ENCODE measurements at places on chromosomes 7 and 10.

- no peak for DNase-seq
Measured at GRCh38 chr7:17946591-17946990, 6.3 kb upstream of the SNX13 start.

GRCh38 chr10:112261281-112261822 lies 21.8 kb upstream of the TECTB start:
- DNase-seq: peak; percentile 62

- no peak for DNase-seq
Measured at GRCh38 chr10:123140983-123141390, 5.2 kb downstream of the HMX3 start.

DNA sequence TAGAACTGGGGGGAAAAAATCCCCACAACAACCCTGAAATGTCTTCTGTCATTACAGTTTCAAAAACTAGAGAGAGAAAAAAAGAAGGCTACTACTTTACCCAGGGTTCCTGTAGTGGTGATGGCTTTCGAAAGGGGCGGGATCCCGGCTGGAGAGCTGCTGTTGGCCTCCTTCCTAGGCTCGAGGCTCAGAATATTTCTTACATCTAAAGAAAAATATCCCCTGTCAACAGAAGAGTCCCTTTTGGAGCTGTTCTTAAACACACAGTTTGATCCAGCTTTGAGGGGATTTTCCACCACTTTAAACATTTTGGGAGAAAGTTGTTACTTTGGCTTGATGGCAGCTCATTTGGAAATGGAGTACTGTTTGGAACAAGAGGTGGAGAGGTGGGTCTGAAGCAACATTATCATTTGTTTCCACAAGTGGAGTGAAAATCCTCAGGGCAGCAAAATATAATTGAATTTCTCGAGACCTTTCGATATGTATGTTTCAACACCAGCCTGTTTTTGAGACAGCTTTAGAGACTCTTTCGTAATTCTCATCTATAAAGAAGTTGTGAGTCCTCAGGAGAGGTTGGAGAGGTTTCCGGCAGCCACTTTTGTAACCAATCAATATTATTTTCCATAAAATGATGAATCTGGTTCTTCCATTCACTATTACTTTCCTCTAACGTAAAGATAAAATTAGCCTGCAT lies 5.1 kb downstream of the HOXA13 start:
- peak; percentile 6 for DNase-seq

DNA sequence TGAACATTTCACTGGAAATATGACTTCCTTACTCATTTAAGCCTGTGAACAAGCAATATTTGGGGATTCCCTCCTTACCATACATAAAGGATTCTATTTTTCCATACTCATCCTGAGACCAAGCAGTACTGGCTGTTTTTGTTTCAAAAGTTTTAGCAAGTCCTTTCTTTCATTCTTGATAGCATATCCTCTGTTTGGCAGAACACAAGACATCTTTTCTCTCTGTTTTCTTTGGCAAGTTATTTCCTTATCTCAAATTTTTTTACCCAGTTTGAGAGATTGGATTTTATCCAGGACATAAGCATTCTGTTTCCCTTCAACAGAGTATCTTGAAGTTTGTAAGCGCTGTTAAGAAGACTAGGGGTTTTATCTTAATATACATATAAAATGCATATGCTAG lies 3.0 kb upstream of the WASL start:
- DNase-seq: no peak

GRCh38 chr7:71633551-71634008 lies 501.6 kb downstream of the GALNT17 start:
- DNase-seq: peak; percentile 90

DNA sequence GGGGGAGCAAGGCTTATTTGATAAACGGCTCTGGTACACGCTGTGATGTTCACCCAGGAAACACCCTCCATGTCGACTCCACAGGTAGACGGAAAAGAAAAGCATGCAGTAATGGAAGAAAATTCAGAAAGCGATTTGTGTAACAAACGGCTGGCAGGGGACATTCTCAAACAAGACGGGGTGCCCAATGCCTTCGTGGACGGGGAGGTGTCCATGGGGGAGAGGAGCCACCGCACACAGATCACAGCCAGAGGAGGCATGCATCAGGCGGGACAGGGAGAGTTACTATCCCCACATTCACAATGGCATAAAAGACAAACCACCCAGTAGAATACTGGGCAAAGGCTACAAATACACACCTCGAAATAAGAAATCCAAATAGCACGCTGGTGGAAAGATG lies 20.1 kb downstream of the CNPY1 start:
- no peak for DNase-seq

- peak; percentile 77 for DNase-seq
Measured at GRCh38 chr10:80046629-80047441, 31.6 kb upstream of the TMEM254 start.

DNA sequence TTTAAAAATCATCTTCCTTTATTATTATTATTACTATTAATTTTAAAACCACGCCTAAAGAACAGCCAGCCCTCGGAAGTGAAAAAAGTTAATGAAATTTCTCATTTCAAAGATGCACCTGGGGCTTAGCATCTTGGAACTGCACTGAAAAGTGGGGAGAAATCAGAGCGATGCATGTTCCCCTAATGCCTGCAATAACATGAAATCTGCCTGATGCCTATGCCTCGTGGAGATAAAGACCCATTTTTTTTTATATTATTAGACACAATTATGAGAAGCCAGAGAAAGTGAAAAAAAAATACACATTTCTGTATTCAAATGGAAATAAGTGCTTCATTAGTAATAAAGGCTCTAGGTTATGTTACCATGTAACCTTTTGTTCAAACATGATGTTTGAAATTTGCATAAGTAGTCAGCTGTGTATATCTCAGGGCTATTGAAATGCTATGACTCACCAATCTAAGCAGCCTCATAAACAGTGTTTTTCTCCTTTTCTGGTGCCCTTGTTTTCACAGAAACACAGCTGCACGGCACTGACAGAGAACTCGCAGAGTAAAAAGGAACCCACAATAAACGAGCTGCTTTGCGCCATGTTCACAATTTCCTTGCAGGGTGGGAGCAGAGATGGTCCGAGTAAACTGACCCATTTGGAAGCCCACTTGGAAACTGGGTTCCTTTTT lies 175.8 kb upstream of the PRKCQ start:
- peak; percentile 75 for DNase-seq

GRCh38 chr10:69573056-69573806 lies at the start of gene NEUROG3:
NEUROG3 (minus strand) TSS chr10:69573422; CDS start chr10:69573043, 379 bp downstream.
- no peak for DNase-seq

- DNase-seq: no peak
Measured at GRCh38 chr10:3655528-3655927, 129.5 kb downstream of the KLF6 start.

DNA sequence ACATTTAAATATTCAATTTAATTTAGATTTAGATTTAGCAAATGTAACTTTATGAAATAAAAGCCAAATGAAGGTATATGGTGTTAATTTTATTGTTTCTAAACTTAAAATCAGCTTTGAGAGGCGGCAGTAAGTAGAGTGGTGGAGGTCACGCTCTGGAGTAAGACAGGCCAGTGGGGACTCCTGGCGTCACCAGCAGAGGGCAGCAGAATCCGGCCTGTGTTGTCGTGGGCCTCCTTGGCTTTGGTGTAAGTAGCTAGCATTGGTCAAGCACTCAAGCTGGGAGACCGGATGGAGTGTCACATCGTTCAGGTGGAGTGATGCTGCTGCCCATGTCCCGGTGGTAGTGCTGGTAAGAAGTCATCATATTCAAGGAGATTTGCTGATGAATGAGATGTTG lies 98.7 kb upstream of the DNAJB6 start:
- DNase-seq: no peak

DNA sequence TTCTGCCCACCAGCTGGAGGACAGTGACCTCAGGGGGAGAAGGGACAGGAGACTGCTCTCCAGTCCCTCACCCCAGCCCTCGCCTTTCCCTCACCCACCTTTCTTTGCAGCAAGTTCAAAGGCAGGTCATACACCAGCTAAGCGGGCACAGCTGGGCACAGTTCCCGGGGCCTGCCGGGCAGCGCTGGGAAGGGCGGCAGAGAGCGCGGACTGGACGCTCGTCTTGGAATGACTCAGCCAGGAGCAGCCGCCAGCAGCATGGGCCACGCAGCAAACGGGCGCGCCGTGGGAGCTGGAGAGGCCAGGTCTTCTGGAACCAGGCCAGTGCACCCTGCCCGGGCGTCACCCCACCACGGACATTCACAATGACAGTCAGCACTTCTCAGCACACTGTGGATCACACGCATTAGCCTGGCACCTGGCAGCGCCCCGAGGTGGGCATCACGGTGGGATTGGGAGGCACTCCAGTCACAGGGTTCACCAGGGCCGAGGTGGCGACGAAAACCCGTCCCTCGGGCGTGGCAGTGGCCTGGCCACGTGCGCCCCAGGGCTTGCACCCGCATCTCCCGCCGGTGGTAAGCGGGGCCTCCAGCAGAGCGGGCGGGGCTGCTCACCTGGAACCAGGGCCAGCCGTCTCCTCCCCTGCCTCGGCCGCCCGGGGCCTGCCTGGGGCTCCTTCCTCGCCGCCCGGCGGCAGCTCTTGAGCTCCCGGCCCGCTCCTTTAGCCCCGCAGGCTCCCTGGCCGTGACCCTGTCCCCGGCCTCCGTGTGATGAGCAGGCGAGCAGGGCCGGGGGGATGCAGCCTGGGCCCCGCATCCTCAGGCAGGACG lies 29.0 kb upstream of the WDFY4 start:
- peak; percentile 70 for DNase-seq

DNA sequence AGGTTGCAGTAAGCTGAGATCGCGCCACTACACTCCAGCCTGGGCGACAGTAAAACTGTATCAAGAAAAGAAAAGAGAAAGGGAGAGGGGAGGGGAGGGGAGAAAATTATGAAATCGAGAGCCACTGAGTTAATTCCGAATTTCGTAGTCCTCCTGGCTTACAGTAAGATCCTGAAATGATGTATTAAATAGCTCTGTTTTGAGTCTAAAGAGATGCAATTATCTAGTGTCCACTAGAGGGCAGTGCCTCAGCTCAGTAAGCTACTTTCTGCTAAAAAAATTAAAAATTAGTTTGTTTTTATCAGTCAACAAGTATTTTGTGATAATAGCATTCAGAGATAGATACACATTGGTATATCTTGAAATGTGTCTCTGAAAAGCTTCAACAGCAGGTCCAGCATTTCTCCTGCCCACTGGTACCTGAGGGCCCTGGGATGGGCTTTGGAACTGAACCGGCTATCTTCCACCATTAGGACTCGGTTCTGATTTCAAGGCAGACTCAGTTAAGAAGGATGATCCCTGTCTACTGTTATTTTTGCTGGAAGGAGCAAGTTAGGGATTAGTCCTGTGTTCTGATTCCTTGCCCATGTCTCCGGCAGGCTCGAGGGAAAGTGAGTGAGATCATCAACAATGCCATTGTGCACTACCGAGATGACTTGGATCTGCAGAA lies 19.5 kb downstream of the TSPAN33 start:
- DNase-seq: peak; percentile 76

DNA sequence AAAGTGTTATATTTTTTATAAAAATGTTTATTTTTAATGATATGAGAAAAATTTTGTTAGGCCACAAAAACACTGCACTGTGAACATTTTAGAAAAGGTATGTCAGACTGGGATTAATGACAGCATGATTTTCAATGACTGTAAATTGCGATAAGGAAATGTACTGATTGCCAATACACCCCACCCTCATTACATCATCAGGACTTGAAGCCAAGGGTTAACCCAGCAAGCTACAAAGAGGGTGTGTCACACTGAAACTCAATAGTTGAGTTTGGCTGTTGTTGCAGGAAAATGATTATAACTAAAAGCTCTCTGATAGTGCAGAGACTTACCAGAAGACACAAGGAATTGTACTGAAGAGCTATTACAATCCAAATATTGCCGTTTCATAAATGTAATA lies 64.8 kb upstream of the CAPZA2 start:
- DNase-seq: no peak

DNA sequence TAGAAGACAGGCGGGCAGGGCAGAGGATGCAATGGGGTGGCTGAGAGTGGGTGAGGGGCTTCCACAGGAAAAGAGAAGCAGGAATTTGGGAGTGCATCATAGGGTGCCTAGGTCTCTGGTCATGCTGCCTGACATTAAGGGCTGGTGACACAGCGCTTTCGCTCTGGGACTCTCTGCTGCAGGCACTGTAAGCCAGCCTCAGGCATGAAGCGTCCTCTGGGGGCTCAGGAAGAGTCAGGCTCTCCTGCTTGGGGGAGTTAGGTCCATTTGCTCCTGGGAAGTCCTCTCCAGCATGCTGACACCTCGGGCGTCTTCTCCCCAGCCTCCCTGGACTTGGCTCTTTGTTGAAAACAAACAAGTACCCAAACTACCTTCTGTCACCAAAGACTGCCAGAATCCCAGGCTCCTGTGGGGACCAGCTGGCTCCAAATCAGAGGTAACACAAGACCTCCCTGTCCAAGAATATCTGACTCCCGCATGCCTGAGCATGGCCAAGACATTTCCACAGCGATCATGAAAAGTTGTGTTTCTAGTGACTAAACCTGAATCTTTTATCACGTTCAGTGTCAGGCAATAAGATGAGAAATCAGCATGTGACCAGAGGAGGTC lies 55.4 kb downstream of the GPR26 start:
- DNase-seq: no peak

DNA sequence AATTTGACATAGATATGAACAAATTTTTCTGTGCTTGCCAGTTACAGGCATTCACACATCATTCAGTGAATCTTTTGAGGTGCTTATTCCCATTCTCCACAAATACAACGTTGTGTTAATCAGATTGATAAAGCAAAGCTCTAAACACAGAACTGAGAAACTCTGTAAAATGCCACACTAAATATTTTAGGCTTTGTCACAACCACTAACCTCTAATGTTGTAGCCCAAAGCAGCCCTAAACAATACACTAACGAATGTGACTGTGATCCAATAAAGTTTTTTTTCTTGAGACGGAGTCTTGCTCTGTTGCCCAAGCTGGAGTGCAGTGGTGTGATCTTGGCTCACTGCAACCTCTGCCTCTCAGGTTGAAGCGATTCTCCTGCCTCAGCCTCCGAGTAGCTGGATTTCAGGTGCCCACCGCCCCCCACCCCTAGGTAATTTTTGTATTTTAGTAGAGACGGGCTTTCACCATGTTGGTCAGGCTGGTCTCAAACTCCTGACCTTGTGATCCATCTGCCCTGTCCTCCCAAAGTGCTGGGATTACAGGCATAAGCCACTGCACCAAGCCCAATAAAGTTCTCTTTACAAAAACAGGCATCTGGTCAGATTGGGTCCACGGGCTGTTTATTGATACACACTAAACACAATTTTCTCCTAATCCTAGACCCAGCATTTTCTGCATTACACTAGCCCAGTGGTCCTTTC lies 6.9 kb downstream of the CYCS start:
- no peak for DNase-seq

DNA sequence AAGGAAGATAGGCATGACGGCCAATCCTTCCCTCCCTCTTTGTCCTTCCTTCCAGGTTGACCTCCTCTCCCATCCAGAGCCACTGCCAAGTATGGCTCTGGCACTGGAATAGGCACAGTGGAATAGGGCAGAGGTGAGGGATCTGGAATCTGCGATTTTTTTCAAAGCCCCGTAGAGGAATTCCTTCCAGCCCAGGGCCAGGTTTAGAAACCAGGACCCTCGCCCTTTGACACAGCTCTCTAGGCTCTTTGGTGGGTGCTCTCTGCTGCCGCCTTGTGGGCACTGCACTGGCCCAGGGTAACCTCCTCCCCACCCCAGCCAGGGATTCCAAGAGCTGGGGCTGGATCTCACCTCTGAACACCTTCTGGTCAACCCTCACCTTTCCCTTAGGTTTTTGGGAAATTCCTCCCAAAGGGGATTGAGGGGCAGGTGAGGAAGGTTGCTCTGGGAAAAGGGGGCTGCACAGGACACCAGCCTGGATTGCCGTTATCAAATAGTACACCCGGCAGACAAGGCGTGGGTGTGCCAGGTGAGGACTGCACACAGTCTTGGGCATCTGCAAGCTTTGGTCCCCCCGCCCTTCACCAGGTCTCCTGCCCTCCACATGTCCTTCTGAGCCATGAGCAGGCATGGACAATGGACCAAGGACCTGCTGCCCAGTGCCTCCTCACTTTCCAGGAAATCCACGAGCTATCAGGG lies 22.8 kb downstream of the C10orf105 start:
- DNase-seq: peak; percentile 72

All from AG08395 (cell line).